ENCODE measurements at places on chromosomes 1 and 21.

- no peak for DNase-seq
Observed at GRCh38 chr21:32410916-32411315, 1.6 kb upstream of the EVA1C start.

DNA sequence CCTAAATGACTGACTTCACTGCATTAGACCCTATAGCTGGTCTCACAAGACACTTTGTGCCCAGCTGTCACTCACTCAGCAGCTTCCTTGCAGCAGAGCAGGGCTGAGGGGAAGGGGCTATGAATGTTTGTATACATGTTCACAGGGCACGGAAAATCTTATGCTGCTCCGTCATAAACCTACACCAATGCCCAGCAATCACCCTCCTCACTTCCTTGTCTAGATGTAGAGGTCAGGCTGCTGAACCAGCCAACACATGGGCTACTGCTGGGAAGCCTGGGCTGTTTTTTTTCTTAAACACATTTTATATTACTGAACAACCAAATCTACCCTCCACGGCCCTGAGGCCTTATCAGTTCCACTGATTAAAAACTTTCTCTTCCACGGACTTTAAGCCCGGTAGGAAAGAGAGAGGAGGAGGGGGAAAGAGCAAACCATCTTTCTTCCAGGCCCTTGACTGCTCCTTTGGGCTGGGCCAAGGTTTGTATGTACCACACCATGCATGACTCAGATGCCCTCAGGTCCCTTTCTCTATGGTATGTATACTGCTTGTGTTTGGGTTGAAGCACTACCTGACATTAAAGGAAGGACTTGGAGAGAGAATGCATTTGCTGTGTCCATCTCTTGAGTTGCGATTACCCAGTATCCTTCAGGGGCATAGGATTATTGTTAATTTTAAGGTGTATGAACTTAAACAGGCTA lies 12.7 kb downstream of the MTFR1L start:
- no peak for DNase-seq

DNA sequence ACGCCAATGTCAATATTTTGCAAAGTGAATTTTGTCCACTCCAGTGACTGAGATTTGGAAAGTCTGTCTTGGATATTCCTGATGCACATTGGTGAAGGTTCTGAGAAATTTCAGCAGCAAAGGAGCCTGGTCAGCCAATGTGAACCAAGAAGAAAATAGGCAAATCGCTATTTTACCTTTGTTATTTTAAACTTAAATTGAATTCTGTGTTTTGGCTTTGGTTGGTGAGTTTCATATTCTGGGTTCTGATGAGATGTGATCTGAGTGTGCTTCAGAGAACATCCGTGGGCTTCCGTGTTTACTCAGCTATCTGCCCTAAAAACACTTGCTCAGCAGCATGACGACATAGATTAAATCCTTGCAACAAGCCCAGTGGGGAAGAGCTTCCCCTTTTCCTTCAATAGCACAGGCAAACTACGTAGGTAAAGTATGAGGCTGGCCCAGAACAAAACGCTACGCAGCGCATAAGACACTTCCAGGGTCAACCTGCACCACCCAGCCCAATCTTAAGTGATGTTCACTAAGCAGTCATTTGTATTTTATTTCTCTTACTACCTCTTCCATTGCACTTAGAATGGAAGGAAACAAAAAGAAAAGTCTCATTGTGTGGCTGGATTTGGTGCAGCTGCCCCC lies 176.4 kb upstream of the KAZN start:
- DNase-seq: no peak

DNA sequence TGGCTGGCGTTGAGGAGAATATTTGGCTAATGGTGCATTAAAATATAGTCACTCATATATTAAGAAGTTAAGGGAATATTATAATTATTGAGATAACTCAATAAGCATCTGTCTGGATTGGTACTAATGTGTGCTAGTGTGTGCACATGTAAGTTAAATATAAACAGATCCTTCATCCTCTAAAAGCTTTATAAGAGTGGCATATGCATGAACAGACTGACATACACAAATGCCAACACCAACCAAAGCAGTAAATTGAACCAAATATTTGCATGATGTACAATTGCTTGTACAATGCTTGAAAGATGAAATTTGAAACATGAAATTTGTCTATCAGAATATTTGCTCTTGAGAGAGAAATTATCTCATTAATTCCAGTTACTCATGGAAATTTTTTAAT lies 344.9 kb downstream of the ADGRL2 start:
- no peak for DNase-seq

DNA sequence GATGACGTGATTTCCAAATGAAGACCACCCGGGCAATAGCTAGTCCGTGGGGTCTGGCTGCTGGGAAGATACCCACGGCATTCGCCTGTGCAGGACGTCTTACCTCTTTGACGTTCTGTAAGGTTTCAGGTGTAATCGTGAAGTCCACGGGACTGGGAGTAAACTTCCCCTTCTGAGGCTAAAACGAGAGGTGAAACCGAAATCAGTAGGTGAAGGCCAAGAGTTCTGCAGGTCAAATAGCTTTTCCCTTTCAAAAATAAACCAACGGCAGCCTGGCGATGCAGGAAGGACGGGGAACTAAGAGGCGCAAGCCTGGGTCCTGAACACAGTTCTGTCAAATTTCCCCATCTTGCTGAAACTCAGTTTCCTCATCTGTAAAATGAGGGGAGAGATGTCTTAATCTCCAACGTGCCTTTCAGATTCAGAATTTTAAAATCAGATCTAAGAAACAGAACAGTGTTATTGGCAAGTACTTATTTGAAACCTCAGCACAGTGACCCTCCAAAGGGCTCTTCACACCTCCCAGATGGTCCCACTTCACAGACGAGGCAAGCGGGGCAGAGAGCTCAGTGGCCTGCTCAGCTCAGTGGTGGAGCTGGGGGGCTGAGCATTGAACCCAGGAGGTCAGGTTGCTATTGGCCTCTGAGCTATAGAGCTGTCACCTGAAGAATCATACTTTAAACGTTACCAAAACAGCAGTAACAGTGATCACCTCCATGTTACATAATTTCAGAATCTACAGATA lies 34.7 kb downstream of the VPS26C start:
- no peak for DNase-seq

DNA sequence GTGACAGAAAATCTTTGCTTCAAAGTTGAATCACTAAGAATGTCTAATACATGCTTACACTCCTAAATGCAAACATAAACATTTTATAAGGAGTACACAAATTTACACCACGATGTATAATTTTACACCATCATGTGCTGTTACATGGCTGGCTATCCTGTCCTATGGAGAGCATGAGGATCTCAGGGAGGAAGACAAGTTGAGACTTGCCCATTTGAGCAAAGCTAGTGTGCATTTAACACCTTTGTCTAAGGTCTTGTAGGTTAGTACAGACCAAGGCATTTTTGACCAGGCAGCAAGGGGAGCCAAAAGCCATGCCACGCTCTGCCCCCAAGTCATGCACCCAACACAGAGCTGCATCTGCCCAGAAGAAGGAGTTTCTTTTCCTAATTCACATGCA lies 14.5 kb upstream of the COG2 start:
- no peak for DNase-seq

DNA sequence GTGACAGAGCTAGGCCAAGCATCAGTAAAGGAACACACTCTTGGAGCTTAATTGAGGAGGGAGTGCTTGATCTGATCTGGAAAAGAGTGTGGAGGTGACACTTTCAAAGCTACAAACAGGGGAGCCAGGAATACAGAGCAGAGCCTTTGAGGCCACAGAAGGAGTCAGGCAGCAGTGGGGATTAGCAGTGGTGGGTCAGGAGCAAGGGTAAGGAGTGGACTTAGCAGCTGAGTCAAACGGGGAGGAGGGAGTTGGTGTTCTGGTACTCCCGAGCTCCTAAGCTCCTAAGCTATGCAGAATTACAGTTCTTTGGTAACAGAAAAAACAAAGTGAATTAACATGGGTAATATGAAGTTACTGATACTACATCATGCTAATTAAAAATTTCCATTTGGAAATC lies 14.5 kb downstream of the RAB4A start:
- no peak for DNase-seq

DNA sequence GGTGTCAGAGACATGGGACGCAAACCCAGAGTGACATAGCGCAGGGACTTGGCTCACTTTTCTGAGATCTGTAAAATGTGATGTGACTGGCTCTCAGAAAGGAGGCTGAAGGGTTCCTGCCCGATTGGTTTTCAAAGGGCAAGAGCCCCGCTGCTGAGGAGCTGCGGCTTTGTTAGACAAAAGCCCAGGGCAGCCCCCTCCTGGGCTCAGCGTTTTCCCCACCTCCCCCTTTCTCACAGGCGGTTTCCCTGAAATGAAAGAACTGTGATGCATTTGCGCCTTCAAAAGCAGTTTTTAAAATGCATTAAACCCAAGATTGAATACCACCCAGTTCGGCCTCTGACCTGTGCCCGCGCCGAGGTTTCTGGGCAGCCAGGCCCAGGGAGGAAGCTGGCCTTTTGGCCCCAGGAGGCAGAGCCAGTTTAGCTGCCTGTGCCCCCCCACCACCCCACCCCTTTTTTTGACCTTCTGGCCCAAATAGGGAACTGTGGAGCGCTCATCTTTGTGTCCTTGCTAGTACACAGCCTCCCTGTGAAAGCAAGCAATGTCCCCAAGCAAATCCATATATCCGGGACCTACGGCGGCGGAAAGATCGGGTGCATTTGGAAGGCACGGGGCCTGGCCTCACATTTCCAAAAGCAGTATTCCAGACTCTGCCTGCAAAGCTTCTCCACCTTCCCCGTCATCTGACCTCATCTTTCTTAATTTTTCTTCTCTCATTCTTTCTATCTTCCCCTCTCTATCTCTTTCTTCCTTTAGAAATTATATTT lies 28.6 kb downstream of the CD247 start:
- no peak for DNase-seq

- DNase-seq: no peak
Observed at GRCh38 chr1:47201179-47201578, 11.3 kb upstream of the PDZK1IP1 start.

- DNase-seq: no peak
Observed at GRCh38 chr1:212621043-212621948, 12.7 kb downstream of the ATF3 start.

Data from anterior cingulate cortex (tissue), 58 donors.